ENCODE measurements at places on chromosomes 7 and 10. TPM values are rescaled to one million over a fixed set of nuclear protein-coding genes. Genes with fewer than 3 reads are reported as not detected.

The SPDYE16 gene
- polyA plus RNA-seq = 0.19 TPM

The MBL2 gene
- not detected for polyA plus RNA-seq

The NAT16 gene
- polyA plus RNA-seq = 1.3 TPM

The TAS2R3 gene
- polyA plus RNA-seq = 0.42 TPM

The ABCC2 gene
- 1.4 TPM for polyA plus RNA-seq

The PLEKHS1 gene
- 17.2 TPM for polyA plus RNA-seq

The OR2A42 gene
- polyA plus RNA-seq = not detected

The GPER1 gene
- polyA plus RNA-seq = 3.5 TPM

The COL28A1 gene
- polyA plus RNA-seq = 9.4 TPM

The COBL gene
- polyA plus RNA-seq = 12.6 TPM

The PNLIPRP1 gene
- polyA plus RNA-seq = 6,957 TPM

The C10orf62 gene
- polyA plus RNA-seq = 0.12 TPM

The ELN gene
- polyA plus RNA-seq = 36.9 TPM

All from pancreas (tissue), 10 donors.